ENCODE measurements at places on chromosomes 3 and 15.
A peak's percentile ranks its signal among the peaks of the same experiment; 100 is the strongest.

DNA sequence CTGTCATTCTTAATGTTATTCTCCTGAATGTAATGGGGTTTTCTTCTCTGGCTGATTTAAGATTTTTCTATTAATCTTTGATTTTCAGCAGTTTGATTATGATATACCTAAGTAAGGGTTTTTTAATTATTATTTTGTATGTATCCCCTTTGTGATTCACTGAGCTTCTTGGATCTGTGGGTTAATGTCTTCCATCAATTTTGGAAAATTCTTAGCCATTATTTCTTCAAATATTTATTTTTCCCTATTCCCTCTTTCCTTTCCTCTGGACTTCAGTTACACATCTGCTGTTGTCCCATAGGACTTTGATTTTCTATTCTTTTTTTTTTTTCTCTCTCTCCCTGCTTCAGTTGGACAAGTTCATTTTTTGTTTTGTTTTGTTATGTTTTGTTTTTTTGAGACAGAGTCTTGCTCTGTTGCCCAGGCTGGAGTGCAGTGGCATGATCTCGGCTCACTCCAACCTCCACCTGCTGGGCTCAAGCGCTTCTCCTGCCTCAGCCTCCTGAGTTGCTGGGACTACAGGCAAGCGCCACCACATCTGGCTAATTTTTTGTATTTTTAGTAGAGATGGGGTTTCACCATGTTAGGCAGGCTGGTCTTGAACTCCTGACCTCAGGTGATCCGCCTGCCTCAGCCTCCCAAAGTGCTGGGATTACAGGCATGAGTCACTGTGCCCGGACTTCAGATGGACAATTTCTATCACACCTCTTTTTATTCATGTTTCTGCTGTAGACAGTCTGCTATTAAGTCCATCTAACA is 40.6 kb downstream of the XYLB start:
- ATAC-seq: no peak

DNA sequence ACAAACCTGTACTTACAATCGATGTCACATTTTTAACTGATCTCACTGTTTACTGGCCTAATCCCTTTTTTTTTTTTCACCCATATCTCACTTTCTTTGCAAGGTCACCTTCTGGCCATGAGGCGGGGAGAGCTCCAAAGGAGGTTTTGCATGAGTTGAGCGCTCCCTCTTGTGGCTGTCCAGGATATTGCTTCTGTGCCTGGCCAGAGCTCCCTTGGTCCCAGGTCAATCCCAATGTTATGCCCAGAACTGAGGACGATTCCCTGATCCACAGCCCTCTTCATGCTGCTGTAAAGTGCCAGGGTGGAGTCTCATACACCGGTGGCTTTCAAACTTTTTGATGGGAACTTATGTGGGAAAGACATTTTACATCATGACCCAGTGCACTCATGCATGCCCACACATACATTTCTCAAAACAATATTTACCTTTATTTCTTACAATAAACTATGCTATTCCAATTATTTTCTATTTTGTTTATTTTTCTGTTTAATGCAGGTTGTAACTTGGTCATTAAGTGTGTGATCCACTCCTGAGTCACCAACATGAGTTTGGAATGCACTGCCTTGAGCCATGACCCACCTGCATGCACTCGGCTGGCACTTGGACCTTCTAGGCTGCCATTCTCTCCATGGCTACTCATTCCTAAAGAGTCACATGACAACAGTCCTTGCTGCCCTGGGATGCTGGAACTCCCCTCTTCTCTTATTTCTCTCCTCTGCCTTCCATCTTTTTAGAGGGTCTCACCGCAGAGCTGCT is 9.6 kb upstream of the SST start:
- peak; percentile 49 for ATAC-seq

- ATAC-seq: no peak
These were observed 172.0 kb downstream of the MCTP2 start for GRCh38 chr15:94403331-94403730.

DNA sequence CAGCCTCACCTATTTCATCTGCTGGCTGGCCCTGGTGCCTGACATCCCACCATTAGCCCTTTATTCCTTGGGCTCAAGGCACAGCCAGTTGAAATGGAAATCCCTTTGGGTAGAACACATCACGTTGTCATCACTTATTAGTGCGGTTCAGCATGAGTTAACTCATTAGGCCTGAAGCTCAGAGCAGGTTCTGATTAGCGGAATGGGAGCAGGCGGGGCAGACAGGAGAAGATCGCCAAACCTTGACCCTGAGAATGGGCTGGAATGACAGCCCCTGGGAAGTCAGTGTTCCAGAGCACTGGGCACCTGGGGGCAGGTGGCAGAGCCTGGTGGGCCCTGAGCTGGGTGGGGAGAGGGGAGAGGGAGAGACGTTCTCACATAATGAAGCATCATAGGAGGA is 5.8 kb downstream of the ITGA11 start:
- ATAC-seq: no peak

GRCh38 chr3:63349583-63350573 is 71.8 kb downstream of the SYNPR start:
- ATAC-seq: no peak

DNA sequence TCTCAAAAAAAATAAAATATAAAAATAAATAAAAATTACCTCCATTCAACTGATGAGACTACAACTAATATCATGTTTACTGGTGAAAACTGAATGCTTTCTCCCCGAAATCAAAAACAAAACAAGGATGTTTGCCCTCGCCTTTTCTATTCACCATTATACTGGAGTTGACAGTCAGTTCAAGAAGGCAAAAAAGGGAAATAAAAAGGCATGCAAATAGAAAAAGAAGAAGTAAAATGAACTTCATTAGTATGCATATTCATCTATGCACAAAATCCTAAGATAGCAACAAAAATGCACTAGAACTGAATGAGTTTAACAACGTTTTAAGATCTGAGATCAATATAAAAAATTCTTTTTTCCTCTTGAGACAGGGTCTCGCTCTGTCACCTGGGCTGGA is 72.7 kb upstream of the FAM174B start:
- ATAC-seq: no peak

DNA sequence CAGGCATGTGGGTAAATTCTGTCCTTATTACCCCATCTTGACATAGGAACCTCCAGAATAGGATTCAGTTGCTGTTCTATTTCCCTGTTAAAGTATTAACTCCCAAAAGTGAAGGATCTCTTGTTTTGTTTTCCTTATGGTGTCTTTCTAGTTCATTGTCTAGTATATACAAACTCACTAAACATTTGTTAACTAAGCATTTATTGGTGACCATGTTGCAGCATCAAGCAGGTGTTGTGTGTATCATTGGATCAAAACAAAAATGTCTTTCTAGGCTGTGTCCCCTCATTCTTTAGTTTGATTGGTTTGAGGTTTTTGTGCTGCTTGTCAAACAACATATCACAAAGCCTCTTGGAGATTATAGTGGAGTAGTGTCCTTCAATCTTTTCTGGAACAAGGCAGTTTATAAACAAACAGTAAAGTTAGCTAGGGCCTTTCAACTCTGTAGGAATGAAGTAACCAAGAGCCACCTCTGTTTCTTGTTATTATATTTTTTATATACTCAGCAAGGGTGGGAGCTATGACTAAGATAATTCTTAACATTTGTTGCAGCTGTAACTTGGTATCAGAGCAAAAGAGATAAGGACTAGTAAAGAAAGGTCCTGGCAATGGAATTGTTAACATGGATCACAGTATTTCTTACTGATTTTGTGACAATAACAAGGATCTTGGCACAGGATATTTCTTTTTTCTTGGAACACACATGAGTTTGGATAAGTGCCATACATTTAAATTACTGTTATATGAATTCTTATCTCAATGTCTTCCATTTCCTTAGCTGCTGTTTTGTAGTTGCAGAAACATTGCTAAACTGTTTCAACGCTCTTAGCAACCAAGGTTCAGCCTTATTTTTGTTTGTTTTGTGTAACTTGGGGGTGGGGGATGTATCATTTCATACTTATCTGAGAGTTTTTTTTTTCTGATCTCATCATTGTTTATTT is 49.3 kb downstream of the TMOD3 start:
- no peak for ATAC-seq

GRCh38 chr3:44468572-44469520 is 8.6 kb downstream of the ZNF445 start:
- ATAC-seq: peak; percentile 13

GRCh38 chr3:161187046-161187445 is 34.1 kb upstream of the NMD3 start:
- ATAC-seq: no peak

GRCh38 chr15:88326924-88327323 is 70.4 kb upstream of the NTRK3 start:
- no peak for ATAC-seq

DNA sequence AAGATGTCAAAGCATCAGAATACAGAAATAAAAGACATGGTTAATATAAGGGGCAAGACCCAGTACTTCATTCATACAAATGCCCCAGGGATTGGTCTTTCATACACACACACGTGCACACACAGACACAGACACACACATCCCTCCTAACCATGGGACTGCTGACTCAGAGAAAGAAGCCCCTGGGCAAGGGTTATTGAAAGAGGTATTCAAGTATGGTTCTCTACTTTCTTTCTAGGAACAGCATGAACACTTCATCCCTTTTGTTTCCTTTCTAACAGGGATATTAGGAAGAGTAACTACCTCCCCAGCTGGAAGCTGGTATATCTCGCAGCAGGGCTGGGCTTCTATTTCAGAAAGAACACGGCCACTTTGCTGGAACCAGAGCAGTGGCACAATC is 33.2 kb upstream of the ZFAND6 start:
- ATAC-seq: no peak

- no peak for ATAC-seq
These were observed 114.7 kb upstream of the LMOD3 start for GRCh38 chr3:69236812-69237707.
